ENCODE measurements at places on chromosomes 1 and 21.
A peak's percentile ranks its signal among the peaks of the same experiment; 100 is the strongest.

- DNase-seq = peak; percentile 32
Observed at GRCh38 chr1:92882819-92883218, 51.0 kb downstream of the RPL5 start.

DNA sequence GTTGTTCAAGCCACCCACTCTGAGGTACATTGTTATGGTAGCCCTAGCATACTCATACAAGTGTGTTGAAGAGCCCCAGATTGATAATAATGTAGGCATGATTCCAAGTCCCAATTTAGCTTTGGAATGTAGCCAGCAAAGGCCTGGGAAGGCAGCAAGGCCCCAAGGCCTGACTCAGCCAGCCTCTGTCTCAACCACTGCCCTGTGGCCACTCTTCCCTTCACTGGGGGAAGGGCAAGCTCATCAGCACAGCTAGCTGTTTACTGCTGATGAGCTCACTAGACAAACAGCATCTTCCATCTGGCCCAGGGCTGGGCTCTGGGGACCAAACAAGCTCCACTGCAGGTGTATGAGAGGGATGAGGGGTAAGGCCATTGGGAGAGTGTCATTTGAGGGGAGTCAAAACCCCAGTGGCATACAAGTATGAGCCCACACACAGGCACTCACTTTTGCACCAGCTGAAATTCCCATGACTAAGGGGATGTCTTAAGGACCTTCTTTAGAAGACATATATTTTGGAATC lies 2.2 kb upstream of the IRF6 start:
- no peak for DNase-seq

DNA sequence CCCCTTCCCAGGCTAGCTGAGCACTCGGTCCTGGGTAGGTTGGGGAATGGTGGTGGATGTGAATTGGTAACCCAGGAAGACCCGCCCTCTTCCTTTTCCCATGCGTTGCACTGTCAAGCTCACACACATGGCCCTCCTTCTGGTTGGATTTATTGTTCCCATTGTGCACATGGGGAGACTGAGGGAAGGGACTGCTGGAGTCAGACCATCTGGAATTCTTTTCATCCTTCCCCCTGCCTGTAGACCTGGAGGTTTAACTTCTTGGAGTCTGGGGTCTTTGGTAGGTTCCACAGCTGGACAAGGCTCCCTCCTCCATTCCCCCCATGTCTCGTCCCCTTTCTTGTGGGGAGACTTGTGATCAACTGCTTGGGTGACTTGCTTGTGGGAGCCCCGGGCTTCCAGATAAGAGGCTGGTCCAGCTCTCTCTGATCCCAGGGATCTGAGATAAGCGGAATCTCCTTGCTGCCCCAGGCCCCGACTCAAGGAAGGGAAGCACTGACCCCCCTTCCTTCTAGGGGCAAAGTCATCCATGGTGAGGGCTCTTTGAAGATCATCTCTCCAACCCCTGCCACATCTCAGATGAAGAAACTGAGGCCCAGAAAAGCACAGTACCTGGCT lies 55.7 kb upstream of the SYNC start:
- DNase-seq = no peak

DNA sequence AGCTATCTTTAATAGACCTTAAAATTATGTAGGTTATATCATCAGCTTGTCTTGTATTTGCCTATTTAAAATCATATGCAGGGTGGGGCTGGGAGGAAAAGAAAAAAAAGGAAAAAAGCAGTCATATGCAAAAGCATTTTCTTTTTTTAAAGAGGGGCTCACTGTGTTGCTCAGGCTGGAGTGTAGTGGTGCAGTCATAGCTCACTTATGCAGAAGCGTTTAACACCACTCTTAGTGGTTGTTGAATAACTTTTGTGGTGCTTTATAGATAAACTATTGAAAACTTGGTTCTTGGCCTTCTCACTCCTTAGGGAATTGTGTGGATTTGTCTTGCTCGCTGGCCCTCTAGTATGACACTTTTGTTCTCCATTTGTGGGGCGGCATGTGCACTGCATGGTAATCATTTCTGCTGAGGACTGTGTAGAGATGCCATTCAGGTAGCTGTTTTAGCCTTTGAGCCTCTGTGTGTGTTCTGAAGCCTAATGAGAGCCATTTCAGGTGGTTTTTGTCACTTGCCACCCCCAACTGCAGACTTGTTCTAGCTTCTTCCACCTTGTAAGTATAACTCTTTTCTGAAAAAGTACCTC lies 77.8 kb downstream of the KIF1B start:
- DNase-seq = no peak

GRCh38 chr21:15122241-15122640 lies 57.4 kb upstream of the NRIP1 start:
- no peak for DNase-seq

- no peak for DNase-seq
Observed at GRCh38 chr1:110647254-110647891, 27.4 kb downstream of the KCNA3 start.

DNA sequence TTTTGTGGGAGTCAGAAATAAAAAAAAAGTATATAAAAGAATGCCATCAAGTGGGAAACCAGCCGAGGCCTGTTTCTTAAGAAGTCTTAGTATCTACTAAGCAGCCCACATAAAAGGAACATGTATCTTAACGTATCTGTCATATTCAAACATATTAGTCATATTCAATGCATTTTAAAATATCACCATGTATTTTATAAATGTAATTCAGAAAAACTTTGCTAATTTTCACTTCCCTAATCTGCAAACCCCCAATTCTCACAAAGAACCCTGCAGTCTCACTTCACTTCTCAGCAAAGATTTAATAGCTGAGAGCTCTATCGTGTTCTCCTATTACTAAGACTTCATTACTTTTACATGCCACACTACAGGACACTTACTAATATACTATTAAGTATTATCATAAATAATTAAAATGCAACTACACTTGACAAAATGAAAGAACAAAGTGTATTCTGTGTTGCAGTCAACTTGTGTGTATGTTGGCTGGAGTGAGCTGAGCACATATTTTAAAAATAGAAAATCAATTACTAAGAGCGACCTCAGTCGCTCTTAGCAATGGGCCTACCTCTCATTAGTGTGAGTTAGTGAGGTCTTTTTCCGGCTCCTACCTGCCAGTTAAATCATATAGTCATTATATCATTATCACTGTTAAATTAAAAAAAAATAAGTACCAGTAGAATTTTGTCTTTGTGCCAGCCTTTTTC lies 484.3 kb downstream of the LMO4 start:
- DNase-seq = no peak

GRCh38 chr1:230197644-230198567 lies 130.9 kb downstream of the GALNT2 start:
- DNase-seq = no peak

GRCh38 chr1:223819730-223820514 lies 25.8 kb downstream of the TP53BP2 start:
- DNase-seq = no peak

- DNase-seq = no peak
Observed at GRCh38 chr1:86825319-86825718, 88.6 kb downstream of the SELENOF start.

DNA sequence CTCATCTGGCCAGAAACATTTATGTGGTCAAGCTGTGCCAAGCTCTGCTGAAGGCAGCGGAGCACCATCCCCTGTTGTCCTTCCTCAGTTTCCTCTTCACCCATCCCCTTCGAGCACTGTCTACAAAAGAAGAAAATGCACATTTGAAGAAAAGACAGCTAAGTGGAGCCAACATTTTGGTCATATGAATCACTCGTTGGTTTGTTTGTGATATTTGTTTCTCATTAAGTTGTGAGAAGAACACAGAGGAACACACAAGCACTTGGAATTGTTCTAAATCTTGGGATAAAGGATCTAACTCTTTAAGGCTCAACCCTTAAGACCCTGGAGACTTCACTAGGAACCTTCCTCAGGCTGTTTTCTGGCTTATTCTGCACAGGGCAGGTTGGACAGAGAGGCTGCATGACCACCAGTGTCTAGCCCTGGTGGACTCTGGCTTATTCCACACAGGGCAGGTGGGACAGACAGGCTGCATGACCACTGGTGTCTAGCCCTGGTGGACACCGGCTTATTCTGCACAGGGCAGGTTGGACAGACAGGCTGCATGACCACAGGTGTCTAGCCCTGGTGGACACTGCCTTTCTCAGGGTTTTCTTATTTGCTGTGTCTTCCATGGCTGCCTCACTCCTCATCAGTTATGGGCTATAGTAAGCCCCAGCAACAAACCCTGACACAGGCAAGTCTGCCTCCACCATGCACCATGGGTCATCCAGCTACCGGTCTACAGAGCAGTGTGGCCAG lies 35.3 kb upstream of the COL6A2 start:
- no peak for DNase-seq

DNA sequence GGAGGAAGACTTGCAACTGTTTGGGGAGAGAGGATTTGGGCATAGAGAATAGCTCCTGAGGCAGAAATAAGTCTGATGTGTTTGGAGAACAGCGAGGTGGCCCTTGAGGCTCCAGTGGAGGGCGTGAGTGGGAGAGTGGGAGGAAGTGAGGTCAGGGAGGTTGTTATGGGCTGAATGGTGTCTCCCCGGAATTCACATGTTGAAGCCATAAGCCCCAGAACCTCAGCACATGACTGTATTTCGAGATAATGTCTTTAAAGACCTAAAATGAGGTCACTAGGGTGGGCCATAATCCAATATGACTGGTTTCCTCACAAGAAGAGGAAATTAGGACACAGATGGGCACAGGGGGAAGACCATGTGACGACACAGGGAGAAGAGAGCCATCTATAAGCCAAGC lies 17.9 kb upstream of the APP start:
- no peak for DNase-seq

GRCh38 chr1:235841938-235842545 lies 24.7 kb downstream of the LYST start:
- DNase-seq = no peak

GRCh38 chr1:117709249-117709691 lies 103.4 kb downstream of the TENT5C start:
- no peak for DNase-seq

DNA sequence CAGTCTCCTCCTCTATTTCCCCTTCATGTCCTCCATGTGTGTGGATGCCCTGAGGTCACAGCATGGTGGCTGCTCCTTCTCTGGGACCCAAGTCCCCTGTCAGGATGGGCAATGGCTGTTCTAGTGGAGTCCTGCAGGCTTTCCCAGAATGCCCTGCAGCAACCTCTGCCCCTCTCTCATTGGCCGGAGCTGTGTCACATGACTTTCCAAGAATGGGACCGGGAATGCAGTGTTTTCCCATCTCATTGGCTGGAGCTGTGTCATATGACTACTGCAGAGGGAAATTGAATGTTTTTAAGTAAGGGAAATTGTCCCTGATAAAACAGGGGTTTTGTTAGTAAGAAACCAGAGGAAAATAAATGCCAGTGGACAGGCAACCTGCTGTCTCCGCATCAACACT lies 365.9 kb downstream of the PTPRU start:
- DNase-seq = no peak

- DNase-seq = no peak
Observed at GRCh38 chr21:41601573-41602368, 93.8 kb upstream of the TMPRSS2 start.

DNA sequence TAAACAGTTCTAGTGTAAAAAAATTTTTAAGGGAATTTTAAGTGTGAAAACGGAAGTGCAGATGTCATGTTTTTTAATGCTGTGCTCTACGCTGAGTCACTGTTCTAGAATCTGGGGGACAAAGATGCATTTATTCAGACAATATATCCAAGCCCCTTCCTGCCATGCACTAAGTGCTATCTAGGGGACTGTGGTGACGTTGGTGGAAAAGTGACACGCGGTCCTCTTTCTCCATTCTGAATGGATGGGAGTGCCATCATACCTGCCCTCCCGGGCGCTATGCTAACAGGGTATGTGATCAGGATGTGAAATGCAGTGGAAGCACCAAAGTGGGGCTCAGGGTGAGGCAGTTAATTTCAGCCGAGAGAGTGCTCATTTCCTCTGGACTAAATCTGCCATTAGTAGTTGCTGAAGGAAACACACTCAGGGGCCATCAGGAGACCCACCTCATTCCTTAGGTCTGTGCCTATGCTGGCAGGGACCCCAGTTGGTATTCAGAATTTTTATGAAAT lies 6.6 kb downstream of the C1orf226 start:
- DNase-seq = no peak

DNA sequence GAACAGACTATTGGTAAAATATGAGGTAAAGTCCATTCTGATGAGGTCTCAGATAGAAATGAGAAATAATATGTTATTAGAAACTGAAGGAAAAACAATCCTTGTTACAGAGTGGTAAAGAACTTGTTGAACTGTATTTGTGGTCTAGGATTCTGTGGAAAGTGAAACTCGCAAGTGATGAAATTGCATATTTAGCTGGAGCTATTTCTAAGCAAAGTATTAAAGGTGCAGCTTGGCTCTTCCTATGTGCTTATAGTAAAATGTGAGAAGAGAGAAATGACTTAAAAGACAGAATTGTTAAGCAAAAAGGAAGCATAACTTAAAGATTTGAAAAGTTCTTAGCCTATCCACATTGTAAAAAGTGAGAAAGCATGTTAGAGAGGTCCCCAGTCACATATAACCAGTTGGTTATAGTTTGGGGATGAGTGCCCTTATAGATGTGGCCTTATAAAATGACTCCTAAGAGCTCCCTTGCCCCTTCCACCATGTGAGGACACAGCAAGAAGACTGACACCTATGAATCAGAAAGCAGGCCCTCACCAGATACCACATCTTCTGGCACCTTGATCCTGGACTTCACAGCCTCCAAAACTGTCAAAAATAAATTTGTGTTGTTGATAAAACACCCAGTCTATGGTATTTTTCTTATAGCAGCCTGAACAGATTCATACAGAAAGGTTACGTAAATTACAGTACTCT lies 24.8 kb downstream of the PHTF1 start:
- DNase-seq = no peak

GRCh38 chr1:27144049-27144748 lies 10.7 kb downstream of the SLC9A1 start:
- no peak for DNase-seq

DNA sequence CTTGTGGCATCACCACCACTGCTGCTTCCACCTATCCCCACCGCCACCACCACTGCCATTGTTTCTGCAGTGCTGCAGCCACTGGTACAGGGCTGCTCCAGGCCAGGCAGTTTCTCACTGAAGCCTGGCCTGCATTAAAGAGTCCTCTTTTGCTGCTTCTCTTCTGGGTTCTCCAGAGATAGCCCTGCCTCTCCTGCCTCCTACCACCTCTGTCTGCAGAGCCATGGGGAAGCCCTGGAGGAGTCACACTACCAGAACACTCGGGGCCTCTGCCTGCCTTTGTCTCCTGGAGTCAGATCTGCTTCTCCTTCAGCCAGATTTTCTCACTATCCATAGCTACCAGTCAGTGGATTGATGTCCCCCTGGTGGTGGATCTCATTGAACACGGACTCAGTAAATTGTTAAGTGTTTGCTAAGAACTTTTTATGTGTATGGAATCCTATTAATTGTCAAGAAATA lies 37.7 kb upstream of the DDAH1 start:
- DNase-seq = no peak

- DNase-seq = no peak
Observed at GRCh38 chr1:19892628-19893168, 10.5 kb downstream of the OTUD3 start.

- no peak for DNase-seq
Observed at GRCh38 chr21:42146273-42146805, 72.6 kb upstream of the ABCG1 start.

Data from stimulated activated CD8-positive, alpha-beta memory T cell treated with anti-CD3 and anti-CD28 coated beads, Interleukin-4, amount 100 ng/mL, for 48 hours (primary cell).